ENCODE measurements at places on chromosomes 3 and 15. TPM values are rescaled to one million over a fixed set of nuclear protein-coding genes. Genes with fewer than 3 reads are reported as not detected.

DNA sequence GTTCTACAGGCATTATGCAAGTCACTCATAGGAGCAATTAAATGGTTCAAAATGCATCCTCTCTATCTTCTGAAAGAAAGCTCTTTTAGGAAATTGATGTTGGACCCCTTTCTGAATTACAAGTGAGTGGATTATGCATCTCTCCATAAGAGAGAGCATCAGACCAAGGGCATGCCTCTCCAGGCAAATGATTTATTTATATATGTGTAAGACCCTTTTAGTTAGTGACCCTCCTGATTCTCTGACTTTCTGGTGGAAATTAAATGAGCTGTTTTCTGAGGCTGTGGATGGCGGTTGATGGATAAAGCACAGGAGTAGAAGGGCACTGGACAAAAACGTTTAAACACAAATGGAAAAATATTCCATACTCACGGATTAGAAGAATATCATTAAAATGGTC, 62.6 kb downstream of the CADPS start:
- no peaks in the 10 kb centered on the region for H3K36me3 ChIP-seq
- peaks cover 13% of the 10 kb centered on the region for H3K4me1 ChIP-seq
- H3K4me3 ChIP-seq, result no peak overlapping the region
- DNase-seq, result no peak

- H3K27me3 ChIP-seq, result no peaks in the 10 kb centered on the region
- DNase-seq, result no peak
- no peak overlapping the region for H3K4me3 ChIP-seq
- H3K36me3 ChIP-seq, result no peaks in the 10 kb centered on the region
- H3K27ac ChIP-seq, result no peak overlapping the region
Observed at GRCh38 chr15:68492855-68493254, 60.9 kb upstream of the ITGA11 start.

Gene SLC6A11
- 1.2 TPM for total RNA-seq

- DNase-seq, result no peak
- no peak overlapping the region for H3K4me3 ChIP-seq
- no peak overlapping the region for H3K27ac ChIP-seq
Observed at GRCh38 chr15:40058476-40059140, 19.6 kb upstream of the SRP14 start.

DNA sequence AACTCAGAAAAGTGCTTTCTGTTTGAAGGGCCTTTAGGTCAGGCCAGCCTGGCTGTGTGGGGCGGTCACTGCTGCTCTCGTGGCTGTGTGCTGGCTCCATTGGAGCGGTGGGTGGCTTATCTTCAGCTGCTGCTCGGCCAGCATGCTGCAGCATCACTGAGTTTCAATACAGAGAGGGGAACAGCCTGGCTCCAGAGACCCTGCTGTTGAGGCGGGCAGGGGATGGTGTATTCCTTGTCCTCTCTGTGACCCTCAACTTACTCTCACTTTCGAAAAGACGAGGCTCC, 248.5 kb upstream of the ONECUT1 start:
- no peaks in the 10 kb centered on the region for H3K27me3 ChIP-seq
- no peaks in the 10 kb centered on the region for H3K36me3 ChIP-seq
- no peak overlapping the region for H3K27ac ChIP-seq
- H3K4me1 ChIP-seq, result no peaks in the 10 kb centered on the region

DNA sequence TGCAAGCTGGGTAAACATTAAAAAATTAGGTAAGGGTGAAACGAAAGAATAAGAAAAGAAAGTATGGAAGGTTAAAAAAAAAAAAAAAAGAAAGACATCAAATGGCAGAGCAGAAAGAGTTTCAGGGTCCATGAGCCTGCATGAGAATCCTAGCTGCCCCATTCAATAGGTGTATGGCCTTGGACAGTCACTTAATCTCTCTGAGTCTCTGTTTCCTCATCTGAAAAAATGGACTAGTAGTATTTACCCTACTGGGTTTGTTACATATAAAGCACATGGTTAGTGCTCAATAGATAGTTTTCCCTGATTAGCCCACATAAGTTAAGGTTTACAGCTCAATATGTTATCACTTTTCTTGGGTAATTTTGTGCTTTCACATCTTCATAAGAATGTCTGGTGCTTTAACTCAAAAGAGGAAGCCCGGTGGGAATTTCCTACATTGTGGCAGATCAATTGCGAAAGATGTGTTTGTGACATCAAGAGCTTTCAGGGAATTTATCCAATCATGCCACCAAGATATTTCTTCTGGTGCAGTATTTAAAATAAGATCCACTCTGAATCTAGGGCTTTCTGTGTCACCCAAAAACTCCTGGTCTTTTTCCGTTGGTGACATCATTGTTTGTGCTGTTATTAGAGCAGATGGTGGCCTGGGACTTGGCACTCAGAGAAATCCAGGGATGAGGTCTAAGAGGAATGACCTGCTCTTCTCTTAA, 57.2 kb upstream of the UBE2E1 start:
- H3K4me1 ChIP-seq, result peaks cover 63% of the 10 kb centered on the region
- H3K27ac ChIP-seq, result no peak overlapping the region
- DNase-seq, result no peak
- no peaks in the 10 kb centered on the region for H3K36me3 ChIP-seq
- H3K4me3 ChIP-seq, result no peak overlapping the region

Gene MYRIP
- total RNA-seq, result 1.8 TPM

- no peaks in the 10 kb centered on the region for H3K27me3 ChIP-seq
- H3K27ac ChIP-seq, result no peak overlapping the region
- no peak for DNase-seq
- H3K4me1 ChIP-seq, result no peaks in the 10 kb centered on the region
Observed at GRCh38 chr15:65275728-65276126, 11.0 kb downstream of the PARP16 start.

DNA sequence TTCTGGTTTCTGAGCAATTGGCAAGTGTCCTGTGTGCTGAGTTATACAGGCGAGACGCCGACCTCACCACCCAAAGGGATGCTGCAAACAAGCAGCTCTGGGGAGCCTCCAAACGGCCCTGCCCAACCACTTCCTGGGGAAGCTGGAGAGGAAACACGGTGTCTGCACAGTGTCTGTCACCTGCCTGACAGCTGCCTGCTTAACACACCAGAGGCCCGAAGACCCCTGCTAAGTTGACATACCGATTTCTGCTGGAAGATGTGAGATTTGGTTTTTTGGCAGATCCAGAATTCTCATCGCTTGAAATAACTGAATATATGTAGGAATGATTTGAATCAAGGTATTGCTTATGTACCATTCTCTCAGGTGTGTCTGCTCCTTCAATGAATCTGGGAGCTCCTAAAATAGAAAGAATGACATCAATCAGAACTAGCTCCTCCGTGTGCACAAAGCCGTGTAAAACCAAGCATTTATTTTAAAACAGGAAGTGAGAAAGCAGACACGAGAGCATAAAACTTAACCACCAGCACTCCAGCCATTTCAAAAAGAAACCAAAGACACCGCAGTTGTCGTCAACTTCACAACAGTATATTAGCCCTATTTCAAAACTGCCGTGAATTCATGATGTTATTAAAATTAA, 27.2 kb downstream of the LRRC2 start:
- peaks cover 9% of the 10 kb centered on the region for H3K4me1 ChIP-seq
- no peak overlapping the region for H3K4me3 ChIP-seq
- no peak for DNase-seq
- H3K27ac ChIP-seq, result no peak overlapping the region
- 0 out of 2 replicates have a peak, but pooled peaks cover 5% of the 10 kb centered on the region for H3K36me3 ChIP-seq

- no peaks in the 10 kb centered on the region for H3K27me3 ChIP-seq
- H3K27ac ChIP-seq, result no peak overlapping the region
- H3K36me3 ChIP-seq, result no peaks in the 10 kb centered on the region
- no peak for DNase-seq
- H3K4me1 ChIP-seq, result no peaks in the 10 kb centered on the region
Observed at GRCh38 chr15:37586976-37587375, 347.5 kb upstream of the TMCO5A start.

Gene PRICKLE2
- total RNA-seq, result 12.5 TPM

GRCh38 chr15:90099072-90099867, 3.0 kb downstream of the IDH2 start:
- peaks cover 25% of the 10 kb centered on the region for H3K27me3 ChIP-seq
- H3K27ac ChIP-seq, result no peak overlapping the region
- H3K4me1 ChIP-seq, result peaks cover 8% of the 10 kb centered on the region
- H3K4me3 ChIP-seq, result no peak overlapping the region

Gene ZNF80
- total RNA-seq, result not detected

Gene GOLGA6L4
- 3.8 TPM for total RNA-seq

Gene MME
- 76.7 TPM for total RNA-seq

- H3K27me3 ChIP-seq, result no peaks in the 10 kb centered on the region
- no peak for DNase-seq
- H3K4me3 ChIP-seq, result no peak overlapping the region
- no peaks in the 10 kb centered on the region for H3K36me3 ChIP-seq
Observed at GRCh38 chr3:121362035-121362734, 183.6 kb downstream of the POLQ start.

GRCh38 chr3:172701751-172702150, 9.1 kb downstream of the NCEH1 start:
- no peaks in the 10 kb centered on the region for H3K27me3 ChIP-seq
- no peak overlapping the region for H3K4me3 ChIP-seq
- no peak for DNase-seq
- H3K36me3 ChIP-seq, result no peaks in the 10 kb centered on the region
- peaks cover 11% of the 10 kb centered on the region for H3K4me1 ChIP-seq

Gene GRIP2
- 4.5 TPM for total RNA-seq

Gene CNTN6
- not detected for total RNA-seq

DNA sequence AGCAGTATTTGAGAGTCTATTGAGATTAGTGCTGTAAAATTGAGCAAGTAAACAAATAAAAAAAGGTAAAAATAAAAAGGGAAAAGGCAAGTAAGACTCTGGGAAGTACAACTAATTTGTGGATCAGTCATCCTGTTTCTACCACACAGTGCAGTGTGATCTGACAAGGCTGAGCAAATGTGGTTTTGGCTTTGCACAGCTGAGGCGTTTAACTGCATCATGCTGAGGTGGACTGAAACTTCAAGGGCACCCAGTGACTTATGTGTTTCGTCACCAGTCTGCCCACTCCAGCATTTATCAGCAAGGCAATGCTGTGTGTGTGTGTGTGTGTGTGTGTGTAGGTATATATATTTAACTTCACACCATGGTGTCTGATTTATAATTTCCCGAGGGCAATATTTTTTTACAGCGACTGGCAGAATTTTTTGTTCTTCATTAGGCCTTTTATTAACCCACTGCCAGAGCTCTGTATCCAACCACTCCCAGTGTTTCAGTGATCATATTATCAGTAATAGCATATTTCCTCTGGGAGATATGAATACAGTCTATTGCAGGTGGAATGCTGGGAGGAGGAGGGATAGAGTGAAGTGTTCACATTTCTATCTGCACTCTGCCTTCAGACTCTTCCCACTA, 131.5 kb upstream of the SATB1 start:
- H3K27ac ChIP-seq, result no peak overlapping the region
- H3K27me3 ChIP-seq, result no peaks in the 10 kb centered on the region
- H3K4me1 ChIP-seq, result no peaks in the 10 kb centered on the region
- no peaks in the 10 kb centered on the region for H3K36me3 ChIP-seq
- DNase-seq, result no peak

GRCh38 chr15:85154061-85154460, 172.4 kb downstream of the PDE8A start:
- peak; percentile 26 for DNase-seq
- no peaks in the 10 kb centered on the region for H3K27me3 ChIP-seq
- H3K4me1 ChIP-seq, result no peaks in the 10 kb centered on the region
- no peaks in the 10 kb centered on the region for H3K36me3 ChIP-seq

GRCh38 chr15:98513428-98513986, 134.8 kb upstream of the IGF1R start:
- H3K36me3 ChIP-seq, result no peaks in the 10 kb centered on the region
- DNase-seq, result no peak
- no peak overlapping the region for H3K27ac ChIP-seq
- no peaks in the 10 kb centered on the region for H3K4me1 ChIP-seq
- H3K4me3 ChIP-seq, result no peak overlapping the region
- no peaks in the 10 kb centered on the region for H3K27me3 ChIP-seq

GRCh38 chr3:81472600-81473362, 288.7 kb downstream of the GBE1 start:
- H3K36me3 ChIP-seq, result no peaks in the 10 kb centered on the region
- no peak overlapping the region for H3K27ac ChIP-seq
- peaks cover 21% of the 10 kb centered on the region for H3K4me1 ChIP-seq
- DNase-seq, result peak; percentile 23
- H3K27me3 ChIP-seq, result no peaks in the 10 kb centered on the region

DNA sequence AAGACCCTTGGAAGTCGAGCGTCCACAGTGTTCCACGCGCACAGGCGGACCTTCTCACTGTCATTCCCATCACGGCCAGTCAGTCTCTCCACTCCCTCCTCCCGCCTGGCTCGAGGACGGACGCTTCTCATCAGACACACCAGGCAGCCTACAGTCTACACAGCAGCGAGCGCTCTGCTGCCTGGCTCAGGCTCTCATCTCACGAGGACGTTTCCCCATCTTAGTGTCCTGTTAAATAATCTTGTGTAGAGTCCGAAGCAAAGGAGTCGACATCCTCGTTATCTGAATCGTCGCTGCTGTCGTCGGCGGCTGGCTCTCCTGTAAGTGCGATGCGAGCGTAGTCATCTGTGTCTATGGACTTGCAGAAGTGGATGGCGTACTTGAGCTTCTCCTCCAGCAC, 12.4 kb upstream of the OCA2 start:
- DNase-seq, result no peak
- H3K36me3 ChIP-seq, result peaks cover 8% of the 10 kb centered on the region
- peaks cover 4% of the 10 kb centered on the region for H3K4me1 ChIP-seq

DNA sequence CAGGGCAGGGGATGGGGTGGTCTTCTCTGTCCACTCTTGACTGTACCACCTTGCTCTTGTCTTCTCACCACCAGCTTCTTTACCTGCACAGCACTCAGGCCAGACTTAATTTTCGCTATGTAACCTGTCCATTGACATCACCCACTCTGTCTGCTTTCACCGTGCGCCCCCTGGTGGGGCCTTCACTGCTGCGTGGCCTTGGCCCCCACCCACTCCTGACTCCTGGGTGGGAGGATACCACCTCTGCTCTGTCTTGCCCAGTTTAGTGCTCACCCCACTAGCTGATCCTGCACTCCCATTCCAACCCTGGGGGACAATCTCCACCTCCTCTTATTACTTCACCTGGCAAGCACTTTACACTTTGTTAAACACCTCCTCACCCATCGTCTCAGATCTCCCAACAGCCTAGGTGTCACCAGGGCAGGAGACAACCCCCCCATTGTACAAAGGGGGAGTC, 17.7 kb downstream of the PTH1R start:
- H3K36me3 ChIP-seq, result no peaks in the 10 kb centered on the region
- peaks cover 5% of the 10 kb centered on the region for H3K4me1 ChIP-seq
- H3K27ac ChIP-seq, result no peak overlapping the region
- DNase-seq, result peak; percentile 49

GRCh38 chr15:78048628-78048920, 28.9 kb downstream of the TBC1D2B start:
- no peak overlapping the region for H3K4me3 ChIP-seq
- H3K27ac ChIP-seq, result no peak overlapping the region
- no peaks in the 10 kb centered on the region for H3K27me3 ChIP-seq
- no peak for DNase-seq
- H3K36me3 ChIP-seq, result peaks cover 5% of the 10 kb centered on the region

DNA sequence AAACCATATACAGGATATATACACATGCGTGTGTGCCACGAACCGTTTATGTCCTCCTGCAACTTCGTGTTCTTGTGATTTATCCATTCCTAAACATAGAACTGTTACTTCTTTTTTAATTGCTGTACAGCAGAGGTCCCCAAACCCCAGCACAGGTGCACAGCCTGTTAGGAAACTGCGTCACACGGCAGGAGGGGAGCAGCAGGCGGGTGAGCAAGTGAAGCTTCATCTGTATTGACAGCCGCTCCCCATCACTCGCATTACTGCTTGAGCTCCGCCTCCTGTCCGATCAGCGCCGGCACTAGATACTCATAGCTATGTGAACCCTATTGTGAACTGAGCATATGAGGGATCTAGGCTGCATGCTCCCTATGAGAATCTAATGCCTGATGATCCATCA, 34.9 kb upstream of the NRROS start:
- H3K27me3 ChIP-seq, result no peaks in the 10 kb centered on the region
- no peak for DNase-seq
- H3K36me3 ChIP-seq, result no peaks in the 10 kb centered on the region
- no peak overlapping the region for H3K27ac ChIP-seq
- H3K4me1 ChIP-seq, result peaks cover 1% of the 10 kb centered on the region

Data from GM23338 (cell line).